ENCODE measurements at places on chromosomes 7 and 10.

DNA sequence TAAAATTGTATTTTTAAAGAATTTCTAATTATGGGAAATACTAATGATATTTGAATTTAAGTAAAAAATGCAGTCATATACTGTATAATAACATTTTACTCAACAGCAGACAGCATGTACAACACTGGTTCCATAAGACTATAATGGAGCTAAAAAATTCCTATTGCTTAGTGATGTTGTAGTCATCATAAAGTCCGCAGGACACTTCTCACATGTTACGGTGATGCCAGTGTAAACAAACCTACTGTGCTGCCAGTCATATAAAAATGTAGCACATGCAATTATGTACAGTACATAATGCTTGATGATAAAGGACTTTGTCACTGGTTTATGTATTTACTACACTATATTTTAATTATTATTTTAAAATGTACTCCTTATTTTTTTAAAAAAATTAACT is 629.3 kb downstream of the IPMK start:
- no peak for DNase-seq

DNA sequence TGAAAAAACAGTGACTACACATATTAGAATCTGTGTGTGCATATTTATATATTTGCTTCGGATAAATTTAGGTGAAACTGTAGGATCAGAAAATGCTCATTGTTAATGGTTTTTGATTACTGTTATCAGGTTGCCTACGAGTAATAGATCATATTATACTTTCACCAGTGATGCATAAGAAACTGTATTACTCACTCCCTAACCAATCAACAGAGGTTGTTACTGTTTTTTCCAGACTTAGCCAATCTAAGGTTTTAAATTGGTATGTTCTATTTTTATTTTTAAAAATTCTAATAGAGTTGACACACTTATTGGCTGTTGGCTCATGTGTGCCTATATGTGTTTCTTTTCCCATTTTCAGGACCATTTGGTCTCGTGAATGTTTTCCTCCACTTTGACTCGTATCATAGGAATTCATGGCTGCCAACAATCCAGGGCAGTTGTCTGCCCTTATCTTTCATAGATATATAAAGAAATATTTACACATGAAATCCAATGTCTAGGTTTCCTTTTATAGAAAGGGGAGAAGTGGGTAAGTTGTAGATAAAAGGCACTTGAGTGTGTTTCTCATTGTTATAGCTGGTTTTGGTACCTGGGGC is 59.2 kb downstream of the ANLN start:
- DNase-seq: no peak

DNA sequence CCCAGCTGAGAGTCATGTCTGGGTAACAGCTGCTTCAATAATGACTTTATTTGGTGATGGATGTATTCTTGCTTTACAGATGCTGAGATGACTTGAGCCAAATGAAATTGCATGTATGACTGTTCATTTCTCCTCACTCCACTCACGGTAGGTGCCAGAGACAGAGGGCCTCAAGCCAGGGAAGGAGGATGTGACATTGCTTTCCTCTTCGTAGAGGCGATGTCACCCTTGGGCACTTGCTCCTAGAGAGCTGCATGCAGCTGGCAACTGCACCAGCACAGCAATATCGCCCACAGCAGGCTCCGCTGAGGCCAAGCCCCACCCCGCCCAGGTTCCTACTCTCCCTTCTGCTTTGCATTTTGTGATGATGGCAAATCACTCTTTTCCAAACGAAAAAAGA is 116.6 kb upstream of the AOAH start:
- DNase-seq: no peak

GRCh38 chr10:35822316-35822715 is 180.2 kb upstream of the FZD8 start:
- no peak for DNase-seq

DNA sequence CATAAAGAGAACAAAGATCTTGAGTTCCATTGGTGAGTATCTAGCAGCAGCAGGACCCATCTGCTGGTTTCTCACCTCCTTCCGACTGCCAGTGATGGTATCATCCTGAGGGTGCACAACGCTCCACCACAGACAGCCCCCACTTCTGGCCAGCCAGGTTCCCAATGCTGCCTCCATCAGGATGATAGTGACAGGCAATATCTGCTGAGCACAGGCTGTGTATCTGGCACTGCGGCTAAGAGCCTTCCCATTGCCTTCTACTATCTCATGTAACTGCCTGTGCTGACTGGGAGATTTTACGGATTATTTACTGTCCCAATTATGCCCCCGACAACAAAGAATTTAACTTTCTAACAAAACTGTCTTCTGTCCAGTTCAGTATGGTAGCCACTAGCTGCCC is 352.4 kb upstream of the AOAH start:
- no peak for DNase-seq

DNA sequence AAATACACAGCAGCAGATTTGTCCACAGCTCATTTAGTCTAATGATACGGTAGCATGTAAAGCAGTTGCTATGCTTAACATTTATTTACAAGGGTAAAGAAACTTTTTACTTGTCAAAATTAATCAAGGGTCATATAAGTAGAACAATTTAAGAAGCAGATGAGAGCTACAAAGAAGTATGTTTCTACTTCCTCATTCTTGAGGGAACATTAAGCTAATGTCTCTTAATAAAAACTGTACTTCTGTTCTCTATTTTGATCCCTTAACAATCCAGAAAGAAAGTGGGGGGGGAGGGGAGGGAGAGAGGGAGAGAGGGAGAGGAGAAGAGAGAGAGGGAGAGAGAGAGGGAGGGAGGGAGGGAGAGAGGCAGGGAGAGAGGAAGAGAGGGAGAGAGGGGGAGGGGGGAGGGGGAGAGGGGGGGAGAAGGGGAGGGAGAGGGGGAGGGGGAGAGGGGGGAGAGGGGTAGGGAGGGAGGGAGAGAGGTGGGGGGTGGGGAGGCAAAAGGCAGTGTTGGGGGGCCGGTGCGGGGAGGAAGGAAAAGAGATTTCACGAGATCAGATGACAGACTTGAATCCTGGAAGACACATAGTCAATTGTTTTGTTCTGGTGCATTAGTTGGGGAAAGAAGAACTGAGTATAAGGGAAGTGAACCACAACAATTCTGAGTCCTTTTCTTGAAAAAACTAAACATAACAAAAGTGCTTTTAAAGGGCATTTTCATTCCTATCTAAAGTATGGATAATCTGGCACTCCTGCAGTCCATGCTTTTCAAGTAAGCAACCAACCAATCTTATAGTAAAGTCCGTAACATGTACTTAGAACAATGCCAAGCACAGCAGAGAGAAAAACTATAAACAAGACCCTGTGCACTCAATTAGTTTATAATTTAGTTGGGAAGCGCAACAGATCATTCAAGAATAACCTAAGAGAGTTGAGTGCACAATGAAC is 128.0 kb downstream of the USP6NL start:
- DNase-seq: no peak

- no peak for DNase-seq
Observed at GRCh38 chr10:61338146-61338545, 115.0 kb downstream of the TMEM26 start.

GRCh38 chr7:123746055-123746454 is 2.7 kb downstream of the WASL start:
- DNase-seq: no peak

- no peak for DNase-seq
Observed at GRCh38 chr7:19552576-19552975, 156.3 kb downstream of the POLR1F start.

GRCh38 chr10:132961787-132962622 is 19.6 kb upstream of the CFAP46 start:
- peak; percentile 58 for DNase-seq

DNA sequence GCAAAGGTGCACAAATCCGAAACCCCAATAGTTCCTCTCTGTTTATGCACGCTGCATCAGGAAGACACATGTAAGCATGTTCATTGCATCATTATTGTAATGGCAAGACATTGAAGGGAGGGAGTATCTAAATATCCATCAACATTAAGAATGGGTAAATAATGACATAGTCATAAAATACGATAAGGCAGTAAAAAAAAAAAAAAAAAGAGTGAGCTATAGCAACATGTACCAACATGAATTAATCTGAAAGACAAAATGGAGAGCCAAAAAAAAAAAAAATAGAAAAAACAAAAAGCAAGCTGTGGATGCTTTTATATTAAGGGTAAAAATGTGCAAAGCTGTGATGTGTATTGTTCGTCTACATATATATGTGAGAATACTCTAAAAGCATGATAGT is 70.2 kb upstream of the ABLIM1 start:
- DNase-seq: no peak

DNA sequence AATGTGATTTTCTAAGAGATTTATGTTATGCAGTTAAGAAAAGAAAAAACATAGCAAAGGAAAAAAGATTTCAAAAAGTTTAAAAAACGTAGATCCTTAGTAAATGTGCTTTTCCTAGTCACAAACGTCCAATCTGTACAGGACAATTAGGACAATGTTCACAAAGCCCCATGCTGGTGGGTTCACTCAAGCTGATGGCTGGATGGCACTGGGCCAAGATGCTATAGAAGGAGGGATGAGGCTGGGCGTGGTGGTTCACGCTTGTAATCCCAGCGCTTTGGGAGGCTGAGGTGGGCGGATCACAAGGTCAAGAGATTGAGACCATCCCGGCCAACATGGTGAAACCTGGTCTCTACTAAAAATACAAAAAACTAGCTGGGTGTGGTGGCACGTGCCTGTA is 22.1 kb downstream of the SVIL start:
- DNase-seq: no peak

- DNase-seq: no peak
Observed at GRCh38 chr10:129057856-129058663, 409.0 kb upstream of the MGMT start.

DNA sequence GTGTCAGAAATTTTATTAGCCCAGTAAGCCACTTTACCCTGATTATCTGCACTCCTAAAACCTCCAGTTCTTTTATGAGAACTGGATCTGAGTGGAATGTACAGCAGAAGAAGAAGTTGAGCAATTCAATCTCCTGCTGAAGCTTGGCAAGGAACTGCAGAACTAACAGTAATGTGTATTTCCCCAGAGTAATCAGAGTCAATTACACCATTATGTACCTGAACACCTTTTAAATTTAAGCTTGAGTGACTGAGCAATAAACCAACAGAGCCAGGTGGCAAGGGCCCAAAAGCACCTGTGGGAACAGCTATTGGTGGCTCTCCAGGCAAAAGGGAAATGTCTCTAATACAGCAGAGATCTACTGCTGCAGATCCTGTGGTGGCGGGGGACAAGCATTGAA is 40.1 kb upstream of the AKR1C2 start:
- DNase-seq: no peak

DNA sequence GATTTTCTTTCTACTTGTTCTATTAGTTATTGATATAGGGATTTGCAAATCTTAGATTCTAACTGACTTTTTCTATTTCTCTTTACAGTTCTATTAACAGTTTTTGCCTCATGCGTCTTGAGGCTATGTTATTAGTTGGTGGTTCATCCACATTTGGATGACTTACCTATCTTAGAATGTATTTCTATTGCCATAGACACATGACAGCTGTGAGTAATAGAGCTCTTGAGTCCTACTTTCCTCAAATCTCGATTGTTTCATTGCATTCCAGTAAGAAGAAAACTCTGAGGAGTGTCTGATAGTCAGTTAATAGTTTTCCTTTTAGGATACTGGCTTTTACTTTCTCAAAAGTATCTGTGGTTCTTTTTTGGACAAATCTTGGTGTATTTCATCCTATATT is 241.4 kb upstream of the ZNF32 start:
- DNase-seq: no peak

- no peak for DNase-seq
Observed at GRCh38 chr10:79116801-79117723, 48.3 kb downstream of the ZMIZ1 start.

GRCh38 chr10:119680050-119680449 is 28.9 kb downstream of the BAG3 start:
- DNase-seq: no peak

DNA sequence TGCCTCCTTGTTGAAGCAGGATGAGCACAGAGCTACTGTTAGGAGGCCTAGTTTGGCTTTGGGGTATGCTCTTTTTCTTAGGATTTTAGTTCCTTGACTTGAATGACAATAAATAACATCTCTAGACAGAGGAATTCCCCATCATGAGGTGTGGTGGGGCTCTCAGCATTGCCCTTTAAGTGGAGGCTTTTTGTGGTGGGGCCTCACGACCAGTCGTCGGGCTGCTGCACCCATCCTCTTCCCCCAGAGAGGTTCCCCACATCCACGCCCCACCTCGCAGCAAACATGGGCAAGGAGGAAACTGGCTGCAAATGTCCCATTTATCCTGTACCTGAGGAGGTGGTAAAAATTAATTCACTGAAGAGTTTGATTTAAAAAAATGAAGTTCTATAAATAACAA is 36.1 kb upstream of the TARP start:
- DNase-seq: no peak

- DNase-seq: no peak
Observed at GRCh38 chr10:129854796-129855705, 109.0 kb downstream of the EBF3 start.

- no peak for DNase-seq
Observed at GRCh38 chr10:100895346-100895745, 17.4 kb upstream of the SLF2 start.

DNA sequence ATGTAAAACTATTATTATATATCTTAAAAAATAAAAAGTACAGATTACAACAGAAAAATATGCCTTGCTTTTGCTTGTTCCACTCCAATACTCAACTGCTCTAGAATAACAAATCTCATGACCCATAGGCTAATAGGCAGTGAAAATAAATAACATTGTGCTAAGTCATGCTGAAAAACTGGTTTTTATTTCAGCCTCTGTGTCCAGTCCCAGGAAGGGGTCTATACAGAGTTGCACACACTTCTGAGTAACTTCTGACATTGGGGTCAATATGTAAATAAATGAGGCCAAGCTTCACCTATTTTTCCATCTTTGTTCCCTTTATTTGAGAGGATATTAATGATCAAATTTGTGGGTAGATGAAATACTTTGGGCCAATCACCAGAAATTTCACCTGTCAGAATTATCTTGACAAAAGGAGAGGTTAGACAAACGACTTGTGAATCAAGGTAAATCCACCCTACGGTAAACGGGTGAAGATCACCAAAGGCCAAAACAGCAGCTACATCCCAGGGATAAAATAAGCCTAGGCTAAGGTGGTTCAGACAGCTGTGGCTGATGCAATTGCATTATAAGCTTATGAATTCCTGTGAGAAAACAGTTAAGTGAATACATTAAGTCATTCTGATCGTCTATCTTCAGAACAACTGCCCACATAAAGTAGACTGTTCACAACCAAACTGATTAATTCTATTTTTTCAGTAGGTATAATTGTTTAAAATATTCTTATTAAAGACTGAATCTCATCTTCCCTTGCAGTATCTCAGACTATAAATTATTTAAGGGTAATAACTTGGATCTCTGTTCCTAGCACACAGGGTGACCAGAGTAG is 87.5 kb downstream of the UBE2H start:
- no peak for DNase-seq

DNA sequence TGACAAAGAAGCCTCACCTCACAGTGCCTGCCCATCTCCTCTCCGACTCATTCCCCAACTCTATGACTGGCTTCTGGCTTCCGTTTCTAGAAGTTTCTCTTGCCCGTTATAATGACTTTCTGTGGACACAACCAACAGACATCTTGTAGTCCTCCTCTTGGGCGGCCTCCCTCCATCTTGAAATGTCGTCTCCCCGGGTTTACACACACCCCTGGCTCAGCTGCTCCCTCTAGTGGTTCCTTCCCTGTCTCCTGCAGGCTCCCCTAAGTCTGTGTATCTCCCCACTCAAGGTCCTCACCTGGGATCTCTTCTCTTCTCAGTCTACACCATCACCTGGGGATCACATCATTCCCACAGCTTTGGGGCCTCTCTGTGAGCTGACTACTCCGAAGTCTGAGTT is 123.4 kb upstream of the NEBL start:
- no peak for DNase-seq

Measured in liver (tissue), 10 donors.